ENCODE measurements at places on chromosomes 3 and 15. TPM values are rescaled to one million over a fixed set of nuclear protein-coding genes. Genes with fewer than 3 reads are reported as not detected.
A peak's percentile ranks its signal among the peaks of the same experiment; 100 is the strongest.

- no peak overlapping the region for H3K4me3 ChIP-seq
- H3K27ac ChIP-seq = no peak overlapping the region
- H3K4me1 ChIP-seq = peaks cover 8% of the 10 kb centered on the region
These were observed 161.2 kb upstream of the RGMA start for GRCh38 chr15:93250209-93250608.

DNA sequence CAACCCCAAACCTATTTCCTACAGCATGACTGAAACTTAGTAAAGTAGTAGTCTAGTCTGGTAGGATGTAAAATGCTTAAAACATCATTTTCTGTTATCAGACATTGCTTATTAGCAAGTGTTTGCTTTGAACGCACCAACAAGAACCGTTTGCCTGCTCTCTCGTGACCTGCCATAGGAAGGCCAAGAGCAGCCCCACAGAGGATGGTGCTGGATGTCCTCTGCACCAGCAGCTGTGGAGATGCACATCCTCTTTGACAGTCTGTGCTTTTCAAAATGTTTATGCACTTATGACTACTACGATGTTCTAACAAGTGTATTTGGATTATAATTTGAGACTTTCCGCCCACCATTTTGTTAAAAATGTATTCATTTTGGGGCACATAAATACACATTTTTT, 59.6 kb downstream of the PDE8A start:
- no peak overlapping the region for H3K27ac ChIP-seq
- no peak overlapping the region for H3K4me3 ChIP-seq
- DNase-seq = no peak
- H3K36me3 ChIP-seq = no peaks in the 10 kb centered on the region

DNA sequence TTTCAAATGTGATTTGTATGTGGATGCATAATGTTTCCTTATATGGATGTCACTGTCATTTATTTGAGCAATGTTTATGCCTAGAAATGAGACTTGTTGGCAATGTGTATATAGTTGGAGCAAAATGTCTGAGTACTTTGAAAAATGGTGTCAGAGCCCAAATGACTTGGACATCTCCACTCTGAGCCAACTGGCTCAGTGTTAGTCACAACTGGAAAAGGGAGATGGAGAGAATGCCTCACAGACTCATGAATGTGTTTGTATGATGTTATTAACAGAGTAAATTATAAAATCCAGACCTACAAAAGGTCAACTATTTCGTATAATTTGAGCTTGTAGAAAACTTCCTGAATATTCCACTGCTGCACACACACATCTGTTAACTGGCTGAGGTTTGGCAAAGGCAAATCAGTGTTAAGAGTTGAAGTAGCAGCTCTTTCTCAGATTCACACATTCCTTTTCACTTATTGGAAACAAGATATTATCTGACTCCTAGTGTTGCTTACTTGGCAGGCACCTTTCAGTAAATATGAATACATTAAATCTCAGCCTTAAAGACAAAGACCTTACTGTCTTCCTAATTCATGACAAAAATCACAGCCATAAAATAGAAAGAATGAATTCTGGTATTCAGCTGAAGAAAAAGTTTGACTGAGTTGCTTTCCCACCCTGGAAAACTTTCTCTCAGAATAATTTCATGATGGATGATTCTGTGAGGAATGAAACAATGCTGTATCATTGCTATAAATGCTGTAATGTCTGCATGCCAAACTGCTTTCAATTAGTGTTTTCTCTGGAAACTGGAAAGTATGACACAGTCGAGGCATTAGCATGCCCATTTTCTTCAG, 27.0 kb downstream of the ADIPOQ start:
- H3K27ac ChIP-seq = peak overlapping the region; percentile 36
- H3K4me1 ChIP-seq = peaks cover 38% of the 10 kb centered on the region
- peaks cover 7% of the 10 kb centered on the region for H3K36me3 ChIP-seq
- H3K4me3 ChIP-seq = no peak overlapping the region
- H3K27me3 ChIP-seq = no peaks in the 10 kb centered on the region

DNA sequence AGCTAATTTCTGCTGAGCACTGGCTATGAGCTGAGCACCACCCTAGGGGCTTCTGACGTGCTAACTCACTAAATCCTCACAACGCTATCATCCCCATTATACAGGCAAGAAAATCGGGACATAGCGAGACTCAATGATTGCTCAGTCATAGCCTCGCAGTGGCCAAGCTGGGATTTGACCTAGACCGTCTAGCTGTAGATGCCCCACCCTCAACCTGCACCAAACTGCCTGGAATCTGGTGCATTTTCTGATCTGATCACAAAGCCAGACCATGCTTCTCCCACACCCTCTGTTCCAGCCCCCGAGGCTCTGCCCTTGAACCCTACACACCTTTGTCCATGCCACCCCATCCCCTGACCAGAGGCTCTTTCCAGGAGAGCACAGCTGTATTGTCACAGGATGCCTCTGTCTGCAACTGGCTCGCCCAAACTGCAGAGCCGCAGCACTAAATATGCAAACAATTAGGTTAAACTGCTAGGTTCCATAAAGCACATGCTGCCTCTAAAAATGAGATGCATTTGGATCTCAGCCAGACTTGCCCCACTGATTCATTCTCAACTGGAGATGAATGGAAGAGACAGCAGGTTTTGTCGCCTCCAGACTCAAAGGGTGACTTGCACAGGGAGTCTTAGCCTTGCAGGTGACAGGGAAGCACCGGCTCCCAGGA, 95.2 kb downstream of the NUP210 start:
- H3K36me3 ChIP-seq = peaks cover 80% of the 10 kb centered on the region
- DNase-seq = no peak
- H3K27ac ChIP-seq = peak overlapping the region; percentile 42
- no peaks in the 10 kb centered on the region for H3K27me3 ChIP-seq

DNA sequence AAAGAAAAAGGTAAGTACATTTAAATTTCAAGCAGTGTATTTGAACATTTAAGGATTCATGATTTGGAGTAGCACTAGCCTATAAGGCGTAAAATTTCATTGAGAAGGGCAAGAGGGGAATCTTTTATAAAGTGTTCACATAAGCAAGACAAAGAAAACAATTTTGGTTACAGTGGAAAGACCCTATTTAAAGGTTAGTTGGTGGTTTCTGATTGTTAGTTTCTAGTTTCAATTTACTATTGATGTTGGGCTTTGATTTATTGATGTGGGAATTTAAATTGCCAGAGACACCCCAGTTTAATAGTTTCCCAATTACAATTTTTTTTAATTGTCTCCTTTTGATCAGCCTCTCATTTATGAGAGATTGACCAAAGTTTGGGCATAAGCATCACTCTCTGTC, 19.5 kb downstream of the ROBO2 start:
- no peak overlapping the region for H3K4me3 ChIP-seq
- DNase-seq = no peak
- H3K36me3 ChIP-seq = no peaks in the 10 kb centered on the region
- no peaks in the 10 kb centered on the region for H3K4me1 ChIP-seq
- H3K27me3 ChIP-seq = no peaks in the 10 kb centered on the region
- H3K27ac ChIP-seq = no peak overlapping the region

GRCh38 chr3:23169551-23169950, 33.6 kb upstream of the UBE2E2 start:
- no peak for DNase-seq
- H3K27ac ChIP-seq = no peak overlapping the region
- no peaks in the 10 kb centered on the region for H3K36me3 ChIP-seq

The ALG3 gene
- 33.3 TPM for total RNA-seq

Measured in activated CD4-positive, alpha-beta memory T cell treated with anti-CD3 and anti-CD28 coated beads, Interleukin-2, amount 10 ng/mL, durations not matched to agents 7 days and 5 days (primary cell).